ENCODE measurements at places on chromosomes 11 and 22.

GRCh38 chr22:44145544-44145943 is 35.2 kb upstream of the PARVG start:
- DNase-seq = no peak

GRCh38 chr22:33917744-33918406 is 2.4 kb downstream of the LARGE1 start:
- no peak for DNase-seq

- DNase-seq = no peak
Measured at GRCh38 chr22:47195156-47195483, 432.7 kb downstream of the TBC1D22A start.

GRCh38 chr11:128837627-128838026 is 29.5 kb downstream of the KCNJ1 start:
- DNase-seq = no peak

DNA sequence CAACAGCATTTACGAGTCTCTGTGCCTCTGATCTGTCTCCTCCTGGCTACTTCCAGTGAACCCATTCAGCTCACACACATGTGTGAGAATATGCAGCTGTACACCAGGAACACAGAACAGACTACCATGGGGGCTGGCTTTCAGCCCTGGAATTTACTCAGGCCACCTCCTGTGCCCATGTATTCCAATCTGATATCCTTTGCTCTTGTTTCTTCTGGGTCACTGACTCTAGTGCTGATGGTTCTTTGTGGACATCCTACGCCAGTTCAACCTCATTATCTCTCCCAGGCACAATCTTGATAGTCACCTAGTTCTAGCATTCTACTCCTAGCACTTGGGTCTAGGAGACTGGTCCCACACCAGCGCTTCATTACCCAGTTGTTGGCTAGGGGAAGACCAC is 23.0 kb upstream of the ZC3H12C start:
- DNase-seq = no peak

DNA sequence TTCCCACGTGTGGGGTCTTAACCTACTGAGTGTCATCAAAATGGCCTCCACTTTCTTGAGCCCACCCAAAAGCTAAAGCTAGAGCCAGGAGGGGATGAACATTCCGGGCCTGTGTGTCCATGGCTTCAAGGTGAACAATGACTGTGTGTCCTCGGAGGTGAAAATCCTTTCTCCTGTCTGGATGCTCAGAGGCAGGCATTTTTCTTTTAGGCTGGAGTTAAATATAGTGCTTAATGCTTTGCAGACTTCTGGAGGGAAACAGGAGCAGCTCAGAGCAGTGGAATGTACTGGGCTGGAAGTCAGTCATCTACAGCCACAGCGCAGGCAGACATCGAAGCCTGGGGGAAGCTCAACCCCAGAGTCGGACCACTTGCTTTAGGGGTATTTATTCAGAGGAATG is 68.6 kb upstream of the TMEM45B start:
- DNase-seq = no peak

DNA sequence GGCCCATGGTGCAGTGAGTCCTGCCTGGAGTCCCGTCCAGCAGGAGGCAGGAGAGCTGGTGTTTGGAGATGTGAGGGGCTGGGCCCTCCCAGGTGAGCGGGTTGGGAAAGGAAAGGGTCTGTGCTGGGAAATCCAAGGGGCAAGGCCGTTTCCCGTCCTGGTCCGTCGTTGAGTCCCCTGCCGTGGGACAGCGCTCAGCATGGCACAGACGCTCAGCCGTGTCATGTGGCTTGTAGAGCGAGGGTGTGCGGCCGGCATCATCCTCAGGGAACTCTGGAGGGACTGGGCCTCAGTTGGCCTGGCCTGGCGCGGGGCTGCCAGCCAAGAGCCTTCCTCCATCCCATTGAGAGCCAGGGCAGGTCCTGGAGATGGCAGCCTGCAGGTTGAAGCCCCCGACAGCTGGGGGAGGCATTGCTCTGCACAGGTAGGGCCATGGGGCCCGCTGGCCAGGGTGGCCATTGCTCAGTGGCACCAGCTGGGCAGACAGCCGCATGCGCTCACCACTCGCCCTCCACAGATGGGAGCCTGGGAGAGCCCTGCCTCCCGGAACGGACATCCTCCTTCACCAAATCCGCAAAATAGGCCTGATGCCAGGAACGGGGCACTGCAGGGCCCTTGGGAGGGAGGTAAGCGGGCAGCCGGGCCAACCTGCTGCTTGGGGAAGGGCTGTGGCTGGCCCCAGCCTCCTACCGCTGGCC is 28.7 kb downstream of the KCNQ1 start:
- DNase-seq = no peak

DNA sequence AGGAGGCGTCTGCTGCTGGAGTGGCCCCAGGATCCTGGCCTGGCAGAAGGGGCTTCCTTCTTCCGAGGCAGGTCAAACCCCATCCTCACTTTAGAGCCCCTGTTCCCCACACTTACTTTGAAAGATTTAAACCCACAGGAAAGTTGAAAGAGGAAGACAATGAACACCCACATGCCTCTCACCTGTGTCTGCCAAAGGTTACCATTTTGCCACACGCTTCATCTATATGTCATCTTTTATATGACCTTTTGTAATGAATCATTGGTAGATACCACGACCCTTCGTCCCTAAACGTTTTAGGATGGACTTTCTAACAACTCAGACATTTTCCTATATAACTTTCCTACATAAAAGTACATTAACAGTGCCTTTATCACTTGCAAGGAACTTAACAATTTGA is 39.8 kb upstream of the BID start:
- no peak for DNase-seq

DNA sequence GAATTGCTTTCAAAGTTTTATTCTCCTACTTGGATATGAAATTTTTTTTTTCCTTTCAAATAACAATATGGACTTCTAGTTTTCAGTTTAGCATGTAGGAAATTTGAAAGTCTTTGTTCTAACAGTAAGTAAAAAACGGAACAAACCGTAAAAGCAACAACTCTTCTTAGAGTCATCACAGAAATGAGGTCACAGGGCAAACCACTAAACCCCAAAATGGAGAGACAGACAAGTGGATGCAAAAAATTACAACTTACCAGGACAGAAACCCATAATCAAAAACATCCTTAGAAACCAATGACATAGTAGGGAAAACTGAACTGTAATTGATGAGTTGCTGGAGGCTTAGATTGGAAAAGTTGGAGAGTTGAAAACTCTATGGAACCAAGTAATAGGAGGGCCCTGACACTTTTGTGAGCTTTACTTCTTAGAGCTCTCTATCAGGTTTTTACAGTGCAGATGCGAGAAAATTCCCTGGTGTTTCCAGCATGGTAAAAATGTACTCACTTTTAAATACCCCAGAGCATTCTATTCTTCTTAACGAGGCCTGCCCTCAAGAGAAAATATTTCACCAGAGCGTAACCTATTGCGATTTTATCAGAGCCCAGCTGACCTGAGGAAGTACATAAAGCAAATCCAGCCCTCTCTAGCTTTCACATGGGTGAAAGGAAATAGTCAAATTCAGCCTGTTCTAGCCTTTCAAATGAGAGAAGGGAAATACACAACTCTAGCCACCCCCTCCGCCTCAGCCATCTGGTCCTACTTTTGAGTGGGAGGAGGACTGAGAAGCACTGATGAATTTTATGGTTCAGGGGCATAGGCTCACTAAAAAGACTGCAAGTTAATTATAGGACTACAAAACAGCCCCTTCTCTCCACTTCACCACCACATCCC is 39.1 kb downstream of the CASP12 start:
- no peak for DNase-seq

GRCh38 chr11:113556036-113556435 is 80.8 kb upstream of the DRD2 start:
- DNase-seq = no peak

DNA sequence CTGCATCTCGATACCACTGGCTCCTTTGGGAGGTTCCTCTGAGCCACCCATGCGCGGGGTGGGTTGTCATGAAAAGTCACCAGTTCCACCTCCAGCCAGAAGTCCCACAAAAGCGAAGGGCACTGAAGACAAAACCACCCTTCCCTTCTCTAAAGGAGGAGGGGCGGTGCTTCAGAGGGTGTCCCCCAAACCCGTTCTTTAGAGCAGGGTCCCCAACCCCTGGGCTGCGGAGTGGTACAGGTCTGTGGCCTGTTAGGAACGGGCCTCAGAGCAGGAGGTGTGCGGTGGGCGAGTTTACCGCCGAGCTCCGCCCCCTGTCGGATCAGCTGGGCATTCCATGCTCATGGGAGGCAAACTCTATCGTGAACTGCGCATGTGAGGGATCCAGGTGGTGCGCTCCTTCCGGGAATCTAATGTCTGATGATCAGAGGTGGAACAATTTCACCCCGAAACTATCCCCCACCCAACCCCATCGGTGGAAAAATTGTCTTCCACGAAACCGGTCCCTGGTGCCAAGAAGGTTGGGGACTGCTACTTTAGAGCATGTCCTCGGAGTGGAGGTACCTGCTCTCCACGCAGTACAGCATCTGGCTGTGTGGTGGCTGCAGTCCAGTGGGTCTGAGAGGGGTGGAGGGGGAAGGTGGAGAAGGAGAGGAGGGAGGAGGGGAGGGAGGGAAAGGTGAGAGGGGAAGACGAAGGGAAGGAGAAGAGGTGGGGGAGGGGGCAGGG is 72.9 kb upstream of the SEPTIN5 start:
- no peak for DNase-seq

- DNase-seq = no peak
Measured at GRCh38 chr11:100190395-100190794, 496.7 kb upstream of the ARHGAP42 start.

GRCh38 chr11:87394924-87395323 is 357.2 kb downstream of the TMEM135 start:
- no peak for DNase-seq

- DNase-seq = no peak
Measured at GRCh38 chr11:11149671-11150459, 203.2 kb downstream of the CSNK2A3 start.

GRCh38 chr11:105960252-105961245 is 61.5 kb downstream of the MSANTD4 start:
- DNase-seq = no peak

- no peak for DNase-seq
Measured at GRCh38 chr11:3214420-3214699, 4.3 kb downstream of the MRGPRG start.

DNA sequence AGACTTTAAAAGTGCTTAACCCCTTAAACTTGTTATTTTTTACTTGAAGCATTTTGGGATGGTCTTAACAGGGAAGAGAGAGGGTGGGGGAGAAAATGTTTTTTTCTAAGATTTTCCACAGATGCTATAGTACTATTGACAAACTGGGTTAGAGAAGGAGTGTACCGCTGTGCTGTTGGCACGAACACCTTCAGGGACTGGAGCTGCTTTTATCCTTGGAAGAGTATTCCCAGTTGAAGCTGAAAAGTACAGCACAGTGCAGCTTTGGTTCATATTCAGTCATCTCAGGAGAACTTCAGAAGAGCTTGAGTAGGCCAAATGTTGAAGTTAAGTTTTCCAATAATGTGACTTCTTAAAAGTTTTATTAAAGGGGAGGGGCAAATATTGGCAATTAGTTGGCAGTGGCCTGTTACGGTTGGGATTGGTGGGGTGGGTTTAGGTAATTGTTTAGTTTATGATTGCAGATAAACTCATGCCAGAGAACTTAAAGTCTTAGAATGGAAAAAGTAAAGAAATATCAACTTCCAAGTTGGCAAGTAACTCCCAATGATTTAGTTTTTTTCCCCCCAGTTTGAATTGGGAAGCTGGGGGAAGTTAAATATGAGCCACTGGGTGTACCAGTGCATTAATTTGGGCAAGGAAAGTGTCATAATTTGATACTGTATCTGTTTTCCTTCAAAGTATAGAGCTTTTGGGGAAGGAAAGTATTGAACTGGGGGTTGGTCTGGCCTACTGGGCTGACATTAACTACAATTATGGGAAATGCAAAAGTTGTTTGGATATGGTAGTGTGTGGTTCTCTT is 2.8 kb downstream of the MALAT1 start:
- no peak for DNase-seq

DNA sequence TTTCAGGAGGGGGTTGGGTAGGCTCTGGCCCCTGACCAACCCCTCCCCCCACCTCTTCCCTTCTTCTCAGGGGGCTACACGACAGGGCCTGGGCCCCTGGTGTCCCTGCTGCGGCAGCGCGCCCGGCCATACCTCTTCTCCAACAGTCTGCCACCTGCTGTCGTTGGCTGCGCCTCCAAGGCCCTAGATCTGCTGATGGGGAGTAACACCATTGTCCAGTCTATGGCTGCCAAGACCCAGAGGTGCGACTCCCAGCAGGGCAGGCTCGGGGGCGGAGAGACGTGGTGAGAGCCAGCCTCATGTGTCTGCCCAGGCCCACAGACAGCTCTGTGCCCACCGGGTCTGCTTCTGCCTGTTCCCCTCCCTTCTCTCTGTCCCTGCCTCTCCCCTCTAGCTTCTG is 7.6 kb upstream of the GALR3 start:
- DNase-seq = no peak

DNA sequence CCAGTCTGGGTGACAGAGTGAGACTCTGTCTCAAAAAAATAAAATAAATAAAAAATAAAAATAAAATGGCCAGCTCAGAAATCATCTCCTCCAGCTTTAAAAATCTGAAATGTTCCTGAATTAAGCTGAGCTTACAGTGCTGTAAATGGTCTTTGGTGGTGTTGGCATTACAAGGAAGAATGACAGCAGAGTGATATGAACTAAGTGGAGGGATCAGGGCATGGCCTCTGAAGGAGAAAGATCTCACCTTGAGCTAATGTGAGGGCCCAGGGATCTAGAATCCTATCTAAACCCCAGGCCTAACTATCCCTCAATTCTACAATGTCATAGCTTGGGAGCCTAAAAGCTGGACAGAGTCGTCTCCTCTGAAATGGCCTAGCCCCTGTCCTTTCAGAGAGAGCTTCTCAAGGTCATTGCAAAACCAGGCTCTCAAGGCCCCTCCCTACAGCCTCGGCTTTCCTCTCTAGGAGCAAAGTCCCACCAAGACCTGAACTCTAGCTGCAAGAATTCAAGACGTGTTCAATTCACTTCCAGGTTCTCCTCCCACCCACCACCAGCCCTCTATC is 345.4 kb downstream of the BUD13 start:
- no peak for DNase-seq

DNA sequence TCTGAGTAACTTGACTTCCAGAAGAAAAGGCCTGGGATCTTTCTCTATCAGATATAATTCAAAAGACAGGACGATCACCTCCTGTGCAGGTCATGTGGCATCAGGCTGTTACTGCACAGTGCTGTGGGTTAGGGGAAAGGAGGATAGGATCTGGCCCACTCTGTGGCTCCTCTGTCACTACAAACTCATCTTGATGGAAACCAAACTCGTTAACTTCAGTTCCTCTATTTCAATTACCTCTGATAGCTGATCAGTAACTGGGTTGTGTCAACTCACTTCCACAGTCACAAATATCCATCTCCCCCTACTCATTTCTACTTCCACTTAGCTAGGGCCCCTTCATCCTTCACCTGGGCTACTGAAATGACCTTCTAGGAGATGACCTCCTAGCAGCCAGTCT is 95.2 kb downstream of the RCN1 start:
- DNase-seq = no peak
